ENCODE measurements at places on chromosomes 2 and 18.

- DNase-seq, result no peak
Measured at GRCh38 chr2:12700989-12701388, 15.7 kb upstream of the TRIB2 start.

DNA sequence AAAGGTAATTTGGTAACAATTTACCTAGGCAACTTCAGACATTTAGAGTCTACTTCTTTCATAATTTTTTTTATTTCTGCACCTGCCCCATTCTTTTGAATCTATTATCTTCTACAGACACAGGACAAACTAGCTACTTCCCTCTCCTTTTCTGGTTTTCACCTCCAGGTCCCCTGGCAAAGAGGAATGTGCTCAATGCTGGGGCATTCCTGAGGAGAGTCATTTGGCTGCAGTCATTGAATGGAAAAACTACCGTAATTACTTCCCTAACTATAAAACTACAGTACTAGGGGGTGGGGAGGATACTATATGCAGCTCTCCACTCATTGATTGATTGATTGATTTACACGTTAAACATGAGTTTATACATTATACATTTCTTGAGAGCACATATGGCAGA, 11.2 kb upstream of the ARHGAP28 start:
- no peak for DNase-seq

- no peak for DNase-seq
Measured at GRCh38 chr2:56184500-56185011, 766 bp downstream of the CCDC85A start.

GRCh38 chr2:11667194-11667593, 2.8 kb downstream of the NTSR2 start:
- DNase-seq, result no peak

DNA sequence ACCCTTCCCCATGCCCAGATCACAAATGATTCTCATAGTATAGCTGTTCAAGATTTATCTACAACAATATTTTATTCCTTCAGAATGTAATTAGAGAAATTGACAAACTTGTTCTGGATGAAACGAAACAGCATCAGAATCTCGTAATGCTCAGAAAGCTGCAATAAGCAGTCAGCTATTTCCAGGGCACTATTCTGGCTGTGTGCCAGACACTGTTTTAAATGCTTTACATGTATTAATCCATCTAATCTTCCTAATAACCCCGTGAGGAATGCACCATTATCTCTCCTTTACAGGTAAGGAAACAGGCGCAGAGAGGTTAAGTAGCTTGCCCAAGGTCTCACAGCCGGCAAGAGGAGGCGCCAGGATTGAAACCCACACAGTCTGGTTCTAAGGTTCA, 10.1 kb upstream of the LYPD6B start:
- no peak for DNase-seq

Data from iPS DF 6.9 (cell line).